ENCODE measurements at places on chromosomes 3 and 15.

DNA sequence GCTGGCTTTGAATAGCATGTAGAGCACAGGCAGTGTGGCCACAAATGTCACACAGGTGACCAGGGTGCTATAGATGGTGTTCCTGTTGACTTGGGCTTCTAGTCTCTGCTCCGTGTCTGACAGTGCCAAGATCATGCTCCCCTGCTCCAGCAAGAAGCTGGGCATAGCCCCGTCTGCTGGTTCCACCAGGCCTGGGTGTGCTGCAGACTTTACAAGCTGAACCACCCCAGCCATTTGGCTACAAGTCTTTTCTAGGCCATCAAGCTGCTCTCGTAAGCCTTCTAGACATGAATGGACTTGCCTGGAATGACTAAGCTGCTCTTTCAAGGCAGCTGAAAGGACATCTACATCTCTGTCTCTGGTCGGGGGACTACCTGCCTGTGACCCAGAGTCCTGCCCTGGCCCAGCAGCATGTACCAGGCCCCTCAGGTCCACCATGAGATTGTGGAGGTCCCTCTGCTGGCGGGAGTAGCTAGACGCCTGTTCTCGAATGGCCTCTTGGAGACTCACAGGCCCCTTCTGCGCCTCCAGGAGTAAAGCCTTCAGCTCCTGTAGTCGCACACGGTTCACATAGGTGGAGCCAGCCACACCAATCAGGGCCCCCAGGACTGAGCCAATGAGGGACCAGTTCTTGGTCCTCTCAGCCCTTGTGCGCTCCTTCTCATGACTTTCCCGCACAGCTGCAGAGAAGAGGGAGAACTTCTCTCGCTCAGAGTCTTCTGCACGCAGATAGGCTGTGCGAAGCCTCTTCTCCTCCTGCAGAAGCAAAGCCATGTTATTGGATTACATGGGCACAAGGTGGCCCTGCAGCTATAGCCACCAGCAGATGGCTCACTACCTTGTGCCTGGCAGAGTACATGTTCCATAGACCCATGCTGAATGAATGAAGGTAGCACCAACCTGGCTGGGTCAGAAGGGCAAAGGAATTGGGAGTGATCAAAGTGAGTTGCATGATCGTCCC is 2.8 kb upstream of the PLXNB1 start:
- no peak for DNase-seq

DNA sequence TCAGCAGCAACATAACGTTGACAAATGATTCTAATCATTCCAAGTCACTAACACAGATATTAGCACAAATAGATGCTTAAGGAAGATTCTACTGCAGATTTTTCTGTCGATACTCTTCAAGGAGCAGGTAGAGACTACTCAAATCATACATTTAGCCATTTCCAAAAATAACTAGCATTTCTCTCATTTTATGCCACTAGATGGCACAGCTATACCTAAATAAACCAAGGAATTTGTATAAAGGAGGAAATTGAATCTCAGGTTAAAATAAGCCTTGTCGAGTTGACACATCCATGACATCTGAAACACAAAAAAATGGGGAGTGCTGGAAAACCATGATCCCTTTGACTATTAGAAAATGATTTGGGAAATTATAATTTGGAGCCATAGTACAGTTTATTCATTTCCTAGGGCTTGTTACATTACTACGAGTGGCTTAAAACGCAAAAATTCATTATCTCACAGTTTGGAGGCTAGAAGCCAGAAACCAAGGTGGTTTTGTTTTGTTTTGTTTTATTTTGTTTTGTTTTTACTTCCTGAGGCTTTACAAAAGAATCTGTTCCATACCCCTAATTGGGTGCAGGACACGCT is 59.5 kb upstream of the STRIT1 start:
- DNase-seq = peak; percentile 83

- no peak for DNase-seq
Observed at GRCh38 chr15:52150043-52150825, 37.7 kb upstream of the BCL2L10 start.

DNA sequence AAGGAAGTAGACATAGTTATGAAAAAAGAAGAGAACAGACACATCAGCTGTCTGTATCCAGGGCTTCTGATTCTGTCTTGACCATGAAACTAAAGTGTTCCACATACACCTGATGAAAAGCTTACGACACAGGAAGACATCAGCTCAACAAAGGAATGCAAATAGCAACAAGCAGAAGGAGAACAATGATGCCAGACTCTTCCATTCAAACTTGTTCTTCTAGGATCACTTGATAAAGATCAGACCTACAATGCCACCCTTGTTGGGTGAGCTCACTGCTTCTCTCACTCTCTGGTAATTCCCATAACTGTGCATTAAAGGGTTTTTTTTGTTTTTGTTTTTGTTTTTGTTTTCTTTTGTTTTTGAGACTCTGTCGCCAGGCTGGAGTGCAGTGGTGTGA is 49.7 kb downstream of the GATM start:
- no peak for DNase-seq

DNA sequence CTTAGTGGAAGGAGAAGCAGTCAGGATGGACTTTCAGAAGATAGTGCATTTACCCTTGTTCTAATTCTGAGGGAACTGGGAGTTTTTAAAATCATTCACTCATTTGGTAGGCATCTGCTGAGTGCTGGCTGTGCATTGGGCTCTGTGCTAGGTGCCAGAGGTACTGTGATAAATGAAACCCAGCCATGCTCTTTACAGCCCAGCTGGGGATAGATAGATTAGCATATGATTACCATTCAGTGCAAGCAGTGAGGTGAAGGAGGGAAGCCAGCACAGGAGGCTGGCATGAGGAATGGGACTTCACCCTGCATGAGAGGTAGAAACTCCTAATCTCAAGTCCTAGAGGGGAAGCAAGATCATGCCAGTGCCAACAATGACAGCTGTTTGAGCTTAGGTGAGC is 361.9 kb upstream of the TRIM42 start:
- DNase-seq = no peak

GRCh38 chr15:99967841-99968371 is 234.7 kb upstream of the LYSMD4 start:
- DNase-seq = no peak

GRCh38 chr15:78951841-78952238 is 7.0 kb upstream of the CTSH start:
- DNase-seq = no peak

DNA sequence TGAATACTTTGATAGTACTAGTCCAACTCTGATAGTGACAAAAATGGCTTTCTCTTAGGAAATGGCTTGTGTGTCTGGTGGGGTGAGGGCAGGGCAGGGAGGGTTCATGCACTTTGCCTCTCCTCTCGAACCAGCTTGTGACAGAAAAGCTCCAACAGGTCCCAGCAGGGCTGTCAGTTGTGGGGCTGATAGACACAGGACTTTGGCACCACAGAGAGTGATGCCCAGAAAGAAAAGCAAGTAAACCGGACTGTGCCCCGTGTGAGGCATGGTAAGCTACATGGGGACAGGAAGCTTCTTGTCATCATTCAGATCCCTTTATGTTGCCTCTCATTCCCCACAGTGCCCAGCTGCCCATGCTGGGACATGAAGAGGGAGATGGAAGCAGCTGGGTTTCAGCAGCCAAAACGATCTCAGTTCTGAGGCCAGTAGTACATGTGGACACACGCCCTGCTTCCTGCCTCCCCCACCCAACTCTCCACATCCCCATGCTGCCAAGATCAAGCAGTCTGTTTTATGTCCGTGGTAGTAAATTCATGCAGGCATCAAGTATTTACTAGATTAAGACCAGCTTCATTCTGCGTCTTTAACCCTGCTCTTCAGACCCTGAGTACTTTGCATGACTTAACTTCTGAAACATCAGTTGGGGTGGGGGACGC is 29.7 kb upstream of the LIPC start:
- DNase-seq = peak; percentile 78

DNA sequence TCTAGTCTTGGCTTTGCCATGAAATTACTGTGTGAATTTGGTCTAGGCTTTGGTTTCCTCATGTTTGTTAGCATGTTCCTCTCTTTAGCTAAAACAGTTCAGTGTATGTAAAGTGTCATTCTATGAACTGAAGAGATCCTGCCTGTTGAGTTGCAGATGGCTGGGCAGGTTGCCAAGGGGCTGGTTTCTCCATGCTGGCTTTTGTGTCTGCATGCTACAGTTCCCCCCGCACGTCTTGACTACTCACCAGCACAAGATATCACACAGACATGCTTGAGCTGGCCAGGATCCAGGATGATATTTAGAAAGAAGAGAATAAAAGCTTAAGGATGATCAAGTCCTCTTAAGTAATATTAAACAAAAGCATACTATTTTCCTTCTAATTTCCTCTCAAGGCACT is 90.2 kb downstream of the CERS3 start:
- DNase-seq = no peak

- no peak for DNase-seq
Observed at GRCh38 chr3:126064627-126065258, 19.2 kb downstream of the SLC41A3 start.

- DNase-seq = no peak
Observed at GRCh38 chr15:57495041-57495440, 96.7 kb upstream of the MYZAP start.

GRCh38 chr3:39347586-39347876 is 18.0 kb downstream of the CCR8 start:
- DNase-seq = no peak

DNA sequence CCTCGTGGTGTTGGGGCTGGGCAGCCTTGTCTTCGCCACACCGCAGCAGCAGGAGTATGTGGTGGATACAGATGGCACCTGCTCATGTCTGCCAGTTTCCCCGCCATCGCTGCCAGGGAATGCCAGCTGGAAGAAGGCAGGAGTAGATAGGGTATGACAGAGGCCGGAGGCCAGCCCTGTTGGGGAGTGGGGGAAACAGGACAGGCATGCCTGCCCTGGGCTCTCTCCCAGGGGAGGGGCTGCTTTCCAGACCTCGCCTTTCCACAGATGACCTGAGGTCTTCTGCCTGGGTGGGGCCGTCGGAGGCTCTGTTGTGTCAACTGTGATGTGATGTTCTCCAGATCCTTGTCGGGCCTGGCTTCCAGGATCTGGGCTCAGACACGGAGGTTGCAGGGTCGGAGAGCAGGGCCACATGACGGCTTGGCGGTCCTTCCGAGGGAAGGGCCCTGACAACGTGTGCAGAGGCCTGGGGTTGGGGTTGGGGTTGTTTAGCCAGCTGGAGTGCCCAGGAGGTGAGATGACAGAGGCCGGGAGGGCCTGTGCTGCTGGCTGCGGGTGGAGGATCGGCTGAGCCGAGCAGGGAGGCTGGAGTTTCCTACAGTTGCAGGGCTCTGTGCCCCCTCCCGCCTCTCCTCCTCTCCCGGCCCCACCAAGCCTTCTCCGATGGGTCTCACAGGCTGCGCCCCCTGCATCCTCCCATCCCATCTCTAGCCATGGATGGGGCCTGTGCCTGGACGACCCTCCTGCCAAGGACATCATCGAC is 102.0 kb downstream of the TBC1D2B start:
- no peak for DNase-seq

- DNase-seq = no peak
Observed at GRCh38 chr3:56837196-56837955, 35.6 kb upstream of the ARHGEF3 start.

- no peak for DNase-seq
Observed at GRCh38 chr15:66165856-66166255, 87.7 kb downstream of the MEGF11 start.

DNA sequence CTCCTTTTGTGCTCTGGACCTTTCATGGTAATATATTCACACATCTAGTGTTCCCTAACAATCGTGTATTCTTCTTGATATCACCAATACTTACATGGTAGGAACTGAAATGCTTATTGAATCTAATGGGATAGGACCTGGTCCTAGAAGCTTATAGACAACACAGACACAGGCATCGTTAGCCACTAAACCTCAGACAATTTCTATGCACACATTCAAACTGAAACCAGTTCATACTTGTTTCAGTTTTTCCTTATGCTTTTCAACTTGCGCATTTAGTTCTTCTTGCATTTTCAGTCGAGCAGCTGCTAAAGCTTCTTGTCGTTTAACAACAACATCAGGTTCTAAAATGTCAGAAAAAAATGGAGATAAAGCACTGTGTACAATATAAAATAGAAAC is 2.3 kb downstream of the SELENOS start:
- DNase-seq = no peak
